ENCODE measurements at places on chromosomes 13 and 19.

DNA sequence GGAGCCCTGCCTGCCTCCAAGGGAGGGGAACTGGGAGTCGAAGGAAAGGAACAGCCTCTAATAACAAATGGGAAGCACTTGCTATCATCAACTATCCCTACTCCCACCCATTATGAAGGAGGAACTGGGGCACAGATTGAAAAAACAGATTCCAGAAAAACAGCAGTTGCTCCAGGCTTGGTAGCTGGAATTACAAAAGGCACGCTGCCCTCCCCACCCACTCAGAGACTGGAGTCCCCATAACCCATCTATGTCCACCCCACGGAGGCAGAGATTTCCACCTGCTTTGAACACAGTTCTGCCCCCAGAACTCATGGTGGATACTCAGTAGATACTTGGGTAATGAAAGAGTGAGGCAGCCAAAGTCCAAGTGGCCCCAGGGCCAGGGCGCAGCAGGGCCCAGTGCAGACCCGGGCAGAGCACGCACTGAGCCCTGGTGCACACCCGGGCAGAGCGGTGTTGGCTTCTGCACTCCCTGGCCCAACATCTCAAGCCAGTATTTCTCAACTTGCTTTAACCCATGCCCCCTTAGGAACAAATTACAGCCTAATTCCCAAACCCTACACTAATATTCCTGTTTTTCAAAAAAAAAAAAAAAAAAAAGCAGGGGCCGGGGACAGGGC, 19.1 kb upstream of the CCNP start:
- no peak for DNase-seq

DNA sequence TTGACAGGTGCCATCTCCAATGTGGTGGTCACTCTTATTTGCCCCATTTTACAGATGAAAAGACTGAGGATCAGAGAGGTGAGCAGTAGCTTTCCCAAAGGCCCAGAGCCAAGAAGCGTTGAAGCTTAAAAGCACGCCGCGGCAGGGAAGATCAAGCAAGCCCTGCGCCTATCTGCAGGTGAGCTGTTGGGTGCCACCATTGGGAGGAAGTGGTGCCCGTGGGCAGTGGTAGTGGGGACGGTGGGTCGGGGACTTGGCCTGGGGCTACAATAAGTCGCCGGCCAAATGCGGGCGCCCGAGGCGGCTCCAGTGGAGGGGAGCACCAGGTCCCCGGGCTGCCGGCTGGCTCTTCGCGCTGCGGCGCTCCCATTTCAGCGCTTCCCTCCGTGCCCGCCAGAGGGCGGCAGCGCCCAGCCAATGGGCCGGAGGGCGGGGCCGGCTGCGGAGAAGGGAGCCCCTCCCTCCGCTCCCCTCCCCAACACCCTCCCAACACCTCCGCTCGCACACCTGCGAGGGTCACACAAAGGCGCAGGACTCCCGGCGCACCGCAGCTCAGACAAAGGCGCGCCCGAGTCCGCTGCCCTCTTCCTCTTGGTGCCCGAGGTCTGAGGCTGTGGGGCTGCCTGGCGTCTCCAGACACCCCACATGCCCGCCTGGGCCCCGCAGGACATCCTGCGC, 744 bp upstream of the POU2F2 start:
- peak; percentile 90 for DNase-seq

GRCh38 chr19:17681505-17682125, 6.5 kb downstream of the UNC13A start:
- DNase-seq, result no peak

DNA sequence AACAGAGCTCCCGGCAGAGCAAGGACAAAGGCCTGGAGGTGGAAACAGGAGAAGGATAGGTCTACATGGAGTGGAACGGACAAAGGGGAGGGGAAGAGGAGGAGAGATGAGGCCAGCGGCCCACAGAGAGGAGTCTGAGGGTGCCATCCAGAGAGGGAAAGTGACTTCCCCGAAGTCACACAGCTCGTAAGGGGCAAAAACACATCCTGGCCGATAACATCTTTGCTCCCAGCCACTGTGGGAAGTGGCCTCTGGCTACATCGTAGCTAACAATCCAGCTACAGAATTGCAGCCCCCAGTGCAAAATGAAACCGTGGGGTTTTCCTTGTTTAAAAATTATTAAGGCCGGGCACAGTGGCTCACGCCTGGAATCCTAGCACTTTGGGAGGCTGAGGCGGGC, 11.5 kb downstream of the PTPRS start:
- DNase-seq, result no peak

DNA sequence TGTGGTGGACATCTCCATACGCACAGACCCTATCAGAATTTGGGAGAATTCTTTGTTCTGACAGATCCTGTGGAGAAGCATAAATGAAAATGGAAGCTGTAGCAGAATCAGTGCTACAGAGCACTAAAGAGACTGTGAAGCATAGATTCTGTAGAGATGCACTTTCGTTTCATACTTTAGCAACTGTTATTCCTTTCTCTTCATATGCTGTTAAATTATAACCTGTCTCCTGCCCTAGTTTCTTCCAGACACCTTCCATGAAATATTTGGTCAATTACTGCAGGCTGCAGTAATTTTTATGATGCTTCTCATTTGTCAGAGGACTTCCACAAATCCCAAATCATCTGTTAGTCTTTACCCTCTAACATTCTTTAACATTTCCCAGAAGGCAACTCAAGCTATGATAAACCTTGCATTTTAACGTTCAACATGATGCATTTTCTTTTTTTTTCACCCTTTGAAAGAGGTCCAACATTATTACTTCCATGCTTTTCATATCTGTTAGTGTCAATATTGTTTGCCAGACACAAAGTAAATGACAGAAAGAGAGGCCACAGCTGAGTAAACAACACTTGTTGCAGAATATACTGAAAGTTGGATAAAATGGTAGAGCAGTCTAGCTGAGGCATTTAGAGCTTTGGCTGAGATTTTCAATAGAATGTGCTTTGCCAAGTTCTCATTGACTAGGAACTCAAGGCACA, 412.7 kb downstream of the LMO7 start:
- DNase-seq, result no peak

DNA sequence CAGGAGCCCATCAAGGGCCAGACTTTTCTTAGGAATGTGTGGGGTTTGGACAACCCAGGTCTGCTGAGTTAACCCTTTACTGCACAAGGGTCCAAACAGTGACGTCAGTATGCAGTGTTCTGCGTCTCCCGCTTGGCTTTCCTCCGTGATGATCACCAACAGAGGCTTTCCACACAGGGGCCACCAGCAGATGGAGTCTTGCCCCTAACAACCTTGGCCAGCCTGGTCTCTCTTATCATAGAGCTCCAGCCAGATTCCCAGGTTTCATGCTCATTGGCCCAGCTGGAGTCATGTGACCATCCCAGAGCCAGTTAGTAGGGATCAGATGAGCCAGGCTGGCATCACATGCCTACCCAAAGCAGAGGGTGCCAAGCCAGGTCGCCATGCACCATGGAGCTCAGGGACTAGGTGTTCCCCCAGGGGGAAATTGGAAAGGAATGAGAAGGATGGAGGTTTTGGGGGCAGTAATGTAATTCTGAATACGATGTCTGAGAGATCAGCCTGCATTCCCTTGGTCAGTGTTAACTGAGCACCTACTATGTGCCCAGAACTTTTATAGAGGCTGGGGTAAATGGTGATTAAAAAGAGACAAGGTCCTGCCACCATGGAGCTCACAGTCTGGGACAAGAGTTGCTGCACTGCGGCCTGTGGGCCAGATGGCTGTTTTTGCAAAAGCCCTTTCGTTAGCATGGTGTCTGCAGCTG, 61.2 kb downstream of the MYH14 start:
- DNase-seq, result no peak

GRCh38 chr13:99973163-99973807, 1.7 kb upstream of the ZIC5 start:
- no peak for DNase-seq

Measured in H54 (cell line).